ENCODE measurements at places on chromosomes 7 and 10. TPM values are rescaled to one million over a fixed set of nuclear protein-coding genes. Genes with fewer than 3 reads are reported as not detected.

DNA sequence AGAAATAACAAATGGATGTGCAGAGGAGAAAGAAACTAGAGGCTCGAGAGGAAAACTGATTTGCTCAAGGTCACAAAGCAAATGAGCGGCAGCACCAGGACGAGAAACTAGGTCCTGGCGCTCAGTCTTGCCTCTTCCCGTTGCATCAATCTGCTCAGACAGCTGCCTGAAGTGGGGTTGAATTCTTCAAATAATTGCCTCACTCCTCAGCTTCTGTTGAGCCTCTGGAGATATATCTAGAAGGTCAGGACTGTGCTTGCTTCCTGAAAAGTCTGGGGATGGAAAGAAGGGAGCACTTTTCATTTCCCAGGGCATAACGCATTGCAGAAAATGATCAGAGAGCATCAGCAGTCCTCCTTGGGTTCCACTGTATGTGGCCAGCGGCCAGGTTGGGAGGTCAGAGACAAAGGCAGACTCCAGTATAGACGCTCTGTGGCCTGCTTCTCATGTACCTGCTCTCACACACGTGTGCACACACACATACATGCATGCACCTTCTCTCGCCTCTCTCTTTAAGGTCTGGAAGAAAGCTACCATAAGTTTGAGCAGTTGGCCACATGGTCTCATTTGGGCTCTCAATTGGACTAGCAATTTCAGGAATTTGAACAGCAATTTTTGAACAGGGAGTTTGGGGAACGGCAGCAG lies 83.7 kb upstream of the DUSP5 start:
- DNase-seq = no peak

DNA sequence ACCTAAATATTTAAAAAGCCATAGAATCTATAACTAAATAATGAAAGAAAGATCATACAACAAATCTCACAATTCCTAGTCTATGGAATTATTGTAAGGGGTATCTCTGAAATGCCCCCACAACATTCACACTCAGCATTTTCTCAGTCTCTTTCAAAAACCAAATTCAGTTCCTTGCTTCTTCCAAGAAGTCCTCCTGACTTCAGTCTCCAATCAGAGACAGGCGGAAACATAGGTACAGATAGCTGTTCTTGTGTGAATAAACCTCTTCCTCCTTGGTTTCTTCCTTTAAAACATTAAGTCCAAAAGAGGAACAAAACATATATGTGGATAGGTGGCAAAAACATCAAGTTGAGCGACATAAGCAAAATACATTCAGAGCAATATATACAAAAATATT lies 13.9 kb upstream of the FBXW4 start:
- DNase-seq = no peak

DNA sequence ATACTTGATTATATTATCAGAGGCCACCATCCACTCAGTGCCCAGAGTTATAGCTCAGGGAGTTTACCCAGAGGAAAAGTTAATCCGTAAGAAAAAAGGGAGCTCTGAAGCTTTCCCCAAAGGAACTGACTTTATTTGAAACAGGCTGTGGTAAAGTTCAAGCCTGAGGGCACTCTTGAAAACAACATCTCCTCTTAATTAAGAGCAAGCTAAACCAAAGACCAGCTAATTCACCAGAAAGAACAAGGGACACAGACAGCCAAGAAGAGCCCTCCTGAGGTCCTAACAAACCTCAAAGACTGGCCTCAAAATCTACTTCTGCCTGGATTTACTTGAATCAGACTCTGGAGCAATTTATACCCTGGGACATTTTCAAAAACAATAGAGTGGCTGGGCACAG lies 159.6 kb upstream of the CHST15 start:
- no peak for DNase-seq

GRCh38 chr7:88233828-88234227 lies 14.0 kb upstream of the SRI start:
- no peak for DNase-seq

GRCh38 chr7:102028206-102028826 lies 210.9 kb downstream of the CUX1 start:
- no peak for DNase-seq

- no peak for DNase-seq
Measured at GRCh38 chr7:69130396-69130795, 467.9 kb upstream of the AUTS2 start.

DNA sequence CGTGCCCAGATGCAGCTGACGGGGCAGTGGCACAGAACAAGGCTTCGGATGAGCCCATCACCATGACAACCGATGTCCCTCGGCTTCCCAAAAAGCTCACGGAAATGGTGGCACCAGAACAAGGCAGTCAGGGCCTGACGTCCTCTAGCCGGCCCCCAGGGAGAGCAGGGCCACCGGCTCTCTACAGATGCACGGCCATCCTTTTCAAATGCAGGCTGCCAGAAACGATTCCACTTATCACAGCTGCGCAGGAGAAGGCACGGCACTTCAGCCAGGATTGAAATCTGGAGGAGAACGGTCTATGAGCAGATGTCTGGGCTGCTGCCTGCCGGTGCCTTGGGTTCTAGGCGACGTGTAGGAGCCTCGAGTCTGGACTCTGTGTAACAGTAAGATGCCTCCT lies 223.8 kb downstream of the ZMYND11 start:
- no peak for DNase-seq

DNA sequence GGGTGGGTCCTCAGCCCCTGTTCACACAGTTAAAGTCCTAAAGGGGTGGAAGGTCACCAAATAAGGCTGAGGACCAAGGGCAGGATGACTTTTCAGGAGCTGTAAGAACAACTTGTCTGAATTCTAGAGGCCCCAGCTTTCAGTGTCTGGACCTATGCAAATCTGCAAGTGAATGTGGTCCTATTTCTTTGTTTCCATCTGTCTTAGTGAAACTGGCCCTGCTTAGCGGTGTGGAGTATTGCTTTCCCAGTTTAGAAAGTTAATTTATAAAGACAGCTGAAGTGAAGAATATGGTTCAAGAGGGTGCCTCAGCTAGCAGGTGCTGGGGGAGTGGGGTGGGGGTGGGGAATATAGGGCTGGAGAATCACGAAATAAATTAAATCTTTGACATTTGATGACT lies 40.1 kb downstream of the HHEX start:
- no peak for DNase-seq

- DNase-seq = no peak
Measured at GRCh38 chr10:49393757-49394156, 2.1 kb downstream of the DRGX start.

- DNase-seq = no peak
Measured at GRCh38 chr10:44459671-44460070, 74.8 kb upstream of the CXCL12 start.

DNA sequence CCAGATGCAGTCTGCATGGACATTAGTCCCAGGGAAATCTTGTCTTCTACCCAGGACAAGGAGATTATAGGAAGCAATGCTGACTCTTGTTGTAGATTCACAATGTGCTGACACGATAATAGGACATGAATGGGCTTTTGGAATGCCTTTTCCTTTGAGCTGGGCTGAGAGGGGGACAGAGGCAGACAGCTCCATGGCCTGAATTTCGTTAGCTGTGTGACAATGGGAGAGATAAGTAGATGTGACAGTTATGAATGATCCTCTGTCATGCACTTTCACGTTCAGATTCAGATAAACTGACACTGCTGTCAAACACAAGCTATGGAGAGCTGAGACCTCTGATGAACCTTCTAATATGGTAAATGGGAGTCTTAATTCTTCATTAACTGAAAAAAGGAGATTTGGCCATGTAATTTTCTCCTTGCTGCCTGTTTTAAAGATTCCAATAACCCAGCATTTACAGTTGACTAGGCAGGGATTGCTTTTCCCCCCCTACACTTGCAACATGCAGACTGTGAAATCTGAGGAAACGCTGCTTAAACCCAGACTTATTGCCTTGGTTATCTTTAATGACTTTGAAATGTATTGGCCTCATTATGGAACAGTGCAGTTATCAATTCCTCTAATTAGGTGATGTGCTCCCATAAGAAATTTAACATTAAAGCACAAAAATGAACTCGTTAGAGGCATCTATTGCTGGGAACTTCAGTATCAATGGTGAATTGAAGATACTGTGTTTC lies 669.3 kb downstream of the AUTS2 start:
- DNase-seq = no peak

GRCh38 chr10:82041018-82041417 lies 166.0 kb downstream of the NRG3 start:
- DNase-seq = no peak

DNA sequence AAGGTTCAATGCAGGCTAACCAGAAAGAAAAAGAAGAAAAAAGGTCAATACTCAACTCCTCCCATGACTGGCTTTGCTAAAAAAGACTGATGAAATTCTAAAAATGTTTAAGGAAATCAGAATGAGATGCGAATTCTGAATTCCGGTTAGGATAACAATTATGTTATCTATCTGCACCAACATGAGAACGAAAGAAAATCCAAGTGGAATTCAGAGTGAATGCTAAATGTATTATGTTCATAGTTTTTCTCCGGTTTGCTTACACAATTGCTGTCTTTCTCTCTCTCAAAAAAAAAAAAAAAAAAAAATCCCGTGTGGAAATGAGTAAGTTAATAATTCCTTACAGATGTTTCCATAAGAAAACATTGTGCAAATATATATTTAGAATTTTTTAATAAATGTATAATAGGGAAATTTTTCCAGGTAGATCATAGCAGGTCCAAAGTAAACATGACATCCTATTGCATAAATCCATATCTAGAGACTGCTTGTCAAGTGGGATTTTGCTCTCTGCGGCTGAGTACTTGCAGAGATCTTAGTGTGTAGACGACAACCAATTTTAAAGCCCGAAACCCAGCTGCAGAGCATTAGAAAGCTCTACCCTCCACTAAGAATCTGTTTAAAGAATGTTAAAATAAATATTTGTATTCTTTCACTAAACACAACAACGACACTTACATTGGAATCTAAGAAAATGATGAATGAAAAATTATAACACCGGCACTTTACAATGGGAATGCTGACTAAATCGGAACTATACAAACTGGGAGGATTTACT lies 104.0 kb downstream of the JAZF1 start:
- no peak for DNase-seq

DNA sequence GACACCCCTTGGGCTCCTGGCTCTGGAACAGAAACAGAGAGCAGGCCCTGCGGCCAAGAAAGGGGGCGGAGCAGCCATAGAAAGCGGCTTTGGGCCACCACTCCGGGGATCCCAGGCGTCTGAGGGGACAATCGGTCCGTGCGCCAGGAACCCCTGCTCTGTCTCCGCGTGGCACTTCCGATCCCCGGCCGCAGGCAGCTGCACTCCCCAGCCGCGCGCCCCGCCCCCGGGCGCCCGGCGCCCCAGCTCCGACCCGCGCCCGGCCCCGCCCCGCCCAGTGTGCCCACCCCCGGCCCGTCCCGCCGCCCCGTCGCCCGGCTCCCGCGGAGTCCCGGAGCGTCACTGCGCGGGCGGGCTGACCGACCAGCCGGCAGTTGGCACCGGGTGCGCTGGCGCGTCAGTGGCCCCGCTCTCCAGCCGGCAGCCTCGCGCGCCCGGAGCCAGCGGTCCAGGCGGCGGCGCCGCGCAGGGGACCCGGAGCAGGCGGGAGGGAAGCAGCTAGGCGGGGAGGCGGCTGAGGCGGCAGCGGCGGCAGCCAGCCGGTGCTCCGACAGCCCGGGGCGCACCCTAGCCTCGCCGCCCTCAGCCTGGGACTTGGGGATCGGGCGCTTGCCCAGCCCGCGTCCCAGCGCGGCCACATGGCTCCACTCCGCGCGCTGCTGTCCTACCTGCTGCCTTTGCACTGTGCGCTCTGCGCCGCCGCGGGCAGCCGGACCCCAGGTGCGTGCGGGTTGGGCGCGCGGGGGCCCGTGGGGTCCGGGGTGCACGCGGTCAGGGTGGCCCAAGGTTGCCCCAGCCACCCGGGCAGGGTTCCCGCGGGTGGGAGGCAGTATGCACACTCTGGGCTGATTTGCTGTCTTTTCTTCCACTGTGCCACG lies at the start of gene ADAMTS14:
TSS of gene ADAMTS14 (plus strand) at position 342 of the 878 bp plus-strand sequence. CDS start at position 639, 297 bp downstream.
- DNase-seq = no peak

GRCh38 chr7:156999958-157000726 lies 10.3 kb downstream of the MNX1 start:
- DNase-seq = no peak

GRCh38 chr7:97024209-97025129 lies at the start of gene DLX5:
Gene DLX5, minus strand, starts transcription at chr7:97024831. Its CDS starts 208 bp downstream, at chr7:97024623.
- peak; percentile 44 for DNase-seq

GRCh38 chr10:11050301-11051287 lies 32.9 kb downstream of the CELF2 start:
- no peak for DNase-seq

- DNase-seq = no peak
Measured at GRCh38 chr10:80457554-80458262, 3.6 kb downstream of the TSPAN14 start.

- DNase-seq = no peak
Measured at GRCh38 chr10:120490288-120490687, 33.3 kb downstream of the PLPP4 start.

- no peak for DNase-seq
Measured at GRCh38 chr7:155256761-155257481, 40.8 kb upstream of the INSIG1 start.

- DNase-seq = no peak
Measured at GRCh38 chr7:141295367-141295895, 221.6 kb downstream of the TMEM178B start.

DNA sequence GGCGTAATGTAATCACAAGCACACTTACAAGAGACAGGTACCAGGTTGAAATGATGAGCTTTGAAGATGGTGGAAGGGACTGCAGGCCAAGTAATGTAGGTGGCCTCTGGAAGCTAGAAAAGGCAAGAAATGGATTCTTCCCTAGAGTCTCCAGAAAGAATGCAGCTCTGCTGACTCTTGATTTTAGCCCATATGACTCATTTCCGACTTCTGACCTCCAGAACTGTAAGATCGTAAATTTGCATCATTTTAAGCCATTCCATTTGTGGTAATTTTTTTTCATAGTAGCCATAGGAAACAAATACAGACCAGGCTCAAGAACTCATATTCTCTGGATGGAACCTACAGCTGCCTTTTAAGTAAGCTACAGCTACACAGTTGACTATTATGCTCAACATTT lies 315.5 kb downstream of the MAGI2 start:
- no peak for DNase-seq

DNA sequence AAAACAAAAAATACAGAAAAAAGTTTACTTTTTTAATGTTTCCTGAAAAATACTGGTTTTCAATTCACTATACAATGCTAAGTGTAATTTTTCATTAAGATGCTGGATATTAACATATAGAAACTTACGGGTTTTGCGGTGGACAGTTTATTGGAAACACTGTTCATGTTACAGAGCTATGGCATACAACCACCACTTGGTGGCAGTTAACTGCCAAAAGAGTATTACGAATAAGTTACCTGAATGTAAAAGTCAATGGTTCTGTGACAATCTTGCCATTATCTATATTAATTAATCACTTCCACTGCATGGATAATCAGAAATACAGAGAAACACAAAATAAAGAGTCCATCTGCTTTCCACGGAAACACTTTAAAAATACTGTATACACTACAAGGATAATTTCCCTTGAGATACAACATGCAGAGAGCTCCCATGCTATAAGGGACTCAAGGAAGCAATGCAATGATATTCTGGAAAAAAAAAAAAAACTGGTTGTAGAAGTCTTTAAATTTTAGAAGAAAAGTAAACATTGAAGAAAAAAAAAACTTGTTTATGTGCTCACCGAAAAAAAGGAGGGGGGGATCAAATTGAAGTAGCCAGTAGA lies 97.0 kb downstream of the TPK1 start:
- no peak for DNase-seq

- peak; percentile 37 for DNase-seq
Measured at GRCh38 chr7:80790877-80791276, 128.0 kb downstream of the SEMA3C start.

GRCh38 chr10:15515202-15515601 lies 144.1 kb upstream of the FAM171A1 start:
- peak; percentile 39 for DNase-seq

GRCh38 chr7:40001649-40002048 lies 51.6 kb downstream of the CDK13 start:
- DNase-seq = no peak

Gene KNDC1
- total RNA-seq = 4.6 TPM

Gene FAM25G
- not detected for total RNA-seq

Gene ELOVL3
- not detected for total RNA-seq

Measured in uterus (tissue), 4 donors.